H1 (cell line): ENCODE measurements at places on chromosomes 12 and 14. TPM values are rescaled to one million over a fixed set of nuclear protein-coding genes. Genes with fewer than 3 reads are reported as not detected.

- no peak for DNase-seq
Measured at GRCh38 chr14:91035855-91036254, 24.6 kb downstream of the RPS6KA5 start.

Gene PTCSC3
- total RNA-seq, result not detected in 2 replicates

Gene MON2
- 21.8 and 22.1 TPM in 2 replicates for total RNA-seq

DNA sequence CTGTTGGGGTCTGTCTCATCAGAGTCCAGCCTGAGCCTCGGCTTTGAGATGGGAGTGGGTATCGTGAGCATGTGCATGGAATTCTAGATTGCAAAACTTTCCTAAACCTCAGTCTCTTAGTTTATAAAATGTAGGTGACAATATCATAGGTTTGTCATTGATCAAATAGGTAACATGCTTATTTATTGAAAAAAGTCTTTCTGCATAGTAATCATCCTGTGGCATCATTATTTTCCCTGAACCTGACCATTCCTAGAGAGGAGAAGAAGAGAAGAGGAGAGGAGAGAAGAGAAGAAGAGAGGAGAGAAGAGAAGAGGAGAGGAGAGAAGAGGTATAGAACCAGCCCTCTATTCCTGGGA lies 4.1 kb downstream of the SMIM41 start:
- no peak for DNase-seq

DNA sequence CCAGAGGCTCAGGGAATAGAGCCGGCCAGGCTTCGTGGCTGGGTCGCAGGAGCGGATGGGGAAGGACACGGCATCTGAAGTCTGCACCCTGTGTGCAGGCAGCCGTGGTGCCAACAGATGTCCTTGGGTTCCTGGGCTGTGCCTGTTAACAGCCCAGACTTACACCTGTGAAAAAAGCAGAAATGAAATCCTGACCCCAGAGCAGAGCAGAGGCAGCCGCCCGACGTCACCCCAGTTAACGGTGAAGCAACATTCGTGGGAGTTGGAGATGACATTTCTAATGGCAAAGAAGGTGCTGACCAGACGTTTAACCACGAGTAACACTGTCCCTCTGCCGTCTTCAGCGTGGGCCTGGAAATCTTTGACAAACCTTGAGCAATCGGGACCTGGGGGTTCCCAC lies 200.3 kb upstream of the DIO3 start:
- DNase-seq, result no peak

Gene INHBC
- not detected in 2 replicates for total RNA-seq

DNA sequence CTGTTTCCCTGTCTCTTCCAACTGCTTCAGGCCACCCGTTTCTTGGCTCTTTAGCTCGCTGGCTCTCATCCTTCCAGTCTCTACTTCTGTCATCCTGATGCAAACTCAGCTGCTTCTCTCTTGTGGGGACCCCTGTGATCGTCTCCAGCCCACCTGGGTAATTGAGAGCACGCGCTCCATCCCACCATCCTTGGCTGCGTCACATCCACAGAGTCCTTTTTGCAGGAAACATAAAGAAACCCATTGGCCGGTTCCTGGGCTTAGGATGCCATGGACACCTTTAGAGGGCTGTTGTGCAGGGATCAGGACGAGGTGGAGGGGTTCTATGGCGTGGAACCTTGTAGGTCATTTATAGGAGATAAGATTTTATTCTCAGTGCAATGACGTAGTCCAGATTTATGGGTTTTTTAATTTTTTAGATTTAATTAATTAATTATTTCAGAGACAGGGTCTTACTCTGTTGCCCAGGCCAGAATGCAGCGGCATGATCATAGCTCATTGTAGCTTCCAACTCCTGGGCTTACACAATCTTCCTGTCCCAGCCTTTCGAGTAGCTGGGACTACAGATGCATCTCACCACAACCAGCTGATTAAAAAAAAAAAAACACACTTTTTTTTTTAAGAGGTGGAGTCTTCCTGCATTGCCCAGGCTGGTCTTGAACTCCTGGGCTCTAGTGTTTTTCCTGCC lies 82.6 kb downstream of the CCDC92 start:
- DNase-seq, result no peak

- DNase-seq, result no peak
Measured at GRCh38 chr12:123078120-123078465, 72.8 kb downstream of the PITPNM2 start.

DNA sequence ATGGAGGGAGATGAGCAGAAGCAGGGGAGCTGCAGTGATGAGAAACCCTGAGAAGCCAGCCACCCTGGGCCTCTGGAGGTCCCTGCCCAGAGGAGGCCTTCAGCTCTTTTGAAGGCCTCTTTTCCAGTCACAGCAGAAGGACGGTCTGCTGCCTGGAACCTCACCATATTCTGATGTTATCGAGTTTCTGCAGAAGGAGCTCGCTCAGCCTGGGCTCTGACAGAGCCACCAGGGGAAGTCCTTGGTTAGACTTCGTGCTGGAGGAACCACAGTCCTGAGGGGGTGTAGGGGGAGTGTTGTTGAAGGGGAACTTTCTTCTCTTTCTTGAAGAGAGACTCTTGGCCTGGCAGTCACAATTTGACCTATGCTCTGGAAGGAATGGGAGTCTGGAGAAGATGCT lies 25.1 kb upstream of the BATF start:
- DNase-seq, result no peak

- DNase-seq, result peak; percentile 1
Measured at GRCh38 chr12:119940897-119941296, 48.1 kb upstream of the BICDL1 start.

- DNase-seq, result no peak
Measured at GRCh38 chr14:45083617-45083975, 320 bp upstream of the PRPF39 start.

Gene SSPN
- total RNA-seq, result 0.86 and 0.98 TPM in 2 replicates

DNA sequence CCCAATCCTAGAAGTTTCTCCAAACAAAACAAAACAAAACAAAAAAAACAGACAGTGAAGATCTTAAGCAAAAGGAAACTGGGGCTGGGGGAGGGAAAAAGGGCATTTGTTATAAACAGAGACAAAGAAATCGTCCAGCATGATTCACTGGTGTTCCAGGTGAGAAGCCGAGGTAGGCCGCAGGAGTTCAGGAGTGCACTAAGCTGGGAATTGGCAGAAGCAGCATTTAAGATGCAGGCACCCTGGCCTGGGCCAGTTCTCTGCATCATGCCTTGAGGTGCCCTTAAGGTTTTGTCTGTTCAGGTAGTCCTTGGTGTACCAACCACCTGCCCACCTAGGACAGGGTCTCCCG lies 11.2 kb downstream of the TBX3 start:
- DNase-seq, result no peak

DNA sequence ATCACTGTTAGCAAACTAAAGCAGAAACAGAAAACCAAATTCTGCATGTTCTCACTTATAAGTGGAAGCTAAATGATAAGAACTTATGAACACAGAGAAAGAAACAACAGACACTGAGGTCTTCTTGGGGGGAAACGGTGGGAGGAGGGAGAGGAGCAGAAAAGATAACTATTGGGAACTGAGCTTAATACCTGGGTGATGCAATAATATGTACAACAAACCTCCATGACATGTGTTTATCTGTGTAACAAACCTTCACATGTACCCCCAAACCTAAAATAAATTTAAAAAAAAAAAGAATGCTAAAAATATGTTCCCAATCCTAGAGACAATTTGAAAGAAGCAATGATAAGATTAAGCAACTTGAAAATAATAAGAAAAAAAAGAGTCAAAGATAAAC lies 89.5 kb downstream of the SOX5 start:
- no peak for DNase-seq

Gene VRTN
- 148 and 154 TPM in 2 replicates for total RNA-seq

- no peak for DNase-seq
Measured at GRCh38 chr14:84456946-84457345, 1073.0 kb upstream of the FLRT2 start.

Gene CLEC4E
- total RNA-seq, result not detected in 2 replicates

GRCh38 chr12:101697930-101698799 lies 725 bp downstream of the CHPT1 start:
- DNase-seq, result no peak
